ENCODE measurements at places on chromosomes 12 and 14.

- no peak for DNase-seq
Observed at GRCh38 chr12:117031843-117032592, 67.2 kb downstream of the TESC start.

DNA sequence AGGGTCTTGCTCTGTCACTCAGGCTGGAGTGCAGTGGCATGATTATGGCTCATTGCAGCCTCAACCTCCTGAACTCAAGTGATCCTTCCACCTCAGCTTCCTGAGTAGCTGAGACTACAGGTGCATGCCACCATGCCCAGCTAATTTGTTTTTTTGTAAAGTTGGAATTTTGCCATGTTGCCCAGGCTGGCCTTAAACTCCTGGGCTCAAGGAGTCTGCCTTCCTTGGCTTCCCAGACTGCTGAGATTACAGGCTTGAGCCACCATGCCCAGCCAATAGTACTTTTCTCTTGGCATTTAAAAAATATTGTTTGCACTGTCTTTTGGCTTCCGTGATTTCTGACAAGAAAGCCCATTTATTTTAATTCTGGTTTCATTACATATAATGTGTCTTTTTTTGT, 61.3 kb downstream of the DIP2B start:
- DNase-seq: no peak

GRCh38 chr12:50620109-50620977, 115.6 kb downstream of the DIP2B start:
- no peak for DNase-seq

GRCh38 chr12:115820656-115821055, 456.8 kb downstream of the MED13L start:
- no peak for DNase-seq

GRCh38 chr14:71959055-71959454, 26.8 kb downstream of the RGS6 start:
- DNase-seq: no peak

GRCh38 chr12:7130701-7131501, 730 bp downstream of the CLSTN3 start:
- DNase-seq: peak; percentile 83

DNA sequence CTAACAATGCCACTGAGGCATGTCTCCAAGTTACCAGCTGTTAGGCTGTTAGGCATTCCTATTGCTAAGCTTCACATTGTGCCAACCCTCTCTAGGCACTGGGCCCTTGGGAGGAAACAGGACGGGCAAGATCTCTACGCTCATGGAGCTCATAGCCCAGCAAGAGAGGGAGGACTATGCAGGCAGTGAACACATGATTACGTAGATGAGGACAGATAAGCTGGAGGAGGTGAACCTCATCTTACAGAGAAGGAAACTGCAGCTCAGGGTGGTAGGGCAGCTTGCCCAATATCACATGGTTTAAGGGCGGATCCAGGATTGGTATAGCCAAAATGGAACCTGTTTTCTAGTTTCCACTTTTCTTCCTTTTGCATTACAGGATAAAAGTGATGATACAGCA, 7.8 kb downstream of the UBE3B start:
- no peak for DNase-seq

- DNase-seq: no peak
Observed at GRCh38 chr14:99323603-99324185, 51.7 kb upstream of the BCL11B start.

- DNase-seq: no peak
Observed at GRCh38 chr14:35078082-35078481, 32.0 kb downstream of the FAM177A1 start.

GRCh38 chr14:93304771-93305170, 28.1 kb downstream of the BTBD7 start:
- DNase-seq: no peak

DNA sequence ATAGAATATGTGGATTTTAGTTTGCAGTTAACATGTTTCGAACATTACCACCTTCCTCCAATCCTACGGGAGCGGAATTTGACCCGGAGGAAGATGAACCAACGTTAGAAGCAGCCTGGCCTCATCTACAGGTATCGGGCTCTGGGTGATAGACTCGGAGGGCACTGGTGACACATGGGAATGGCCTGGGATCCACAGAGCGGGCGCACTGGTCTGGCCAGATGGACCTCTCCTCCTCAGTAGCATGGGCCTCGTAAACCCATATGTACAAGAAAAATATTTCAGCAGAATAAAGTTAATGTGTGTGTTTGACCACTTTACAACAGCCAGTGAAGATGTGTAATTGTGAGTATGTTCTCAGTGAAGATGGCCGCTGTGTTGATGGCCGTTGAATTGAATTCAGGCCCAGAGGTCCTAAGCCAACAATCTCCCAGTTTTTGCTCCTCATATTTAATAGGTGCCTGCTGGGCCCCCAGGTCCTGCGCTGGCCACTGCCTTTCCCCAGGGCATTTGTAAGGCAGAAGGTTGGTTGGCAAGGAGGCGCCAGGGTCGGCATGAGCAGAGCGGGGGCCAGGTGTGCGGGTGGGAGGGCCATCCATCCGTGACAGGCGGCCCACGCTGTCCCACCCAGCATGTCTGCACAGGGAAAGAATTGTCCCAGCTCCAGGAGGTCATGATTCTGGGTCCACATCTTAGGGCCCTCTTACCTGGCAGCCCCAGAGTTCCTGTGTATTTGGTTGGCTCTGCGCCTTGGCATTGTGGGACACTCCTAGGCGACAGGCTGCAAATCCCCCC, 82.0 kb upstream of the DYNC1H1 start:
- no peak for DNase-seq

GRCh38 chr12:124994437-124994975, 1.1 kb downstream of the BRI3BP start:
- peak; percentile 17 for DNase-seq

- DNase-seq: no peak
Observed at GRCh38 chr12:14773685-14774073, 29.6 kb downstream of the WBP11 start.

DNA sequence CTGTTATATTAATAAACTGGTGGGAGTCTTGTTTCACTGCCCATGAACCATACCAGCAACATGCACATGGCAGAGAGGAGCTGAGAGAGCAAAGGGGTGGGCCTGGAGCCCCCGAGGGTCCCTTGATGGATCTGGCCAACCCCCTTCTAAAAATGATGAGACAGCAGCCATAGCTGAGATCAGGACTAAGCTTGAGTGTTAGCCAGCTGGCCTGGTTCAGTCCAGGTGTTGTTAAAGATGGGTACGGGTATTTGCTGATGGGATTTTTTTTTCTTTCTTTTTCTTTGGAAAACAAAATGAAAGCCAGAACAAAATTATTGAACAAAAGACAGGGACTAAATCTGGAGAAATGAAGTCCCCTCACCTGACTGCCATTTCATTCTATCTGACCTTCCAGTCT, 16.0 kb downstream of the PCBP2 start:
- DNase-seq: no peak

DNA sequence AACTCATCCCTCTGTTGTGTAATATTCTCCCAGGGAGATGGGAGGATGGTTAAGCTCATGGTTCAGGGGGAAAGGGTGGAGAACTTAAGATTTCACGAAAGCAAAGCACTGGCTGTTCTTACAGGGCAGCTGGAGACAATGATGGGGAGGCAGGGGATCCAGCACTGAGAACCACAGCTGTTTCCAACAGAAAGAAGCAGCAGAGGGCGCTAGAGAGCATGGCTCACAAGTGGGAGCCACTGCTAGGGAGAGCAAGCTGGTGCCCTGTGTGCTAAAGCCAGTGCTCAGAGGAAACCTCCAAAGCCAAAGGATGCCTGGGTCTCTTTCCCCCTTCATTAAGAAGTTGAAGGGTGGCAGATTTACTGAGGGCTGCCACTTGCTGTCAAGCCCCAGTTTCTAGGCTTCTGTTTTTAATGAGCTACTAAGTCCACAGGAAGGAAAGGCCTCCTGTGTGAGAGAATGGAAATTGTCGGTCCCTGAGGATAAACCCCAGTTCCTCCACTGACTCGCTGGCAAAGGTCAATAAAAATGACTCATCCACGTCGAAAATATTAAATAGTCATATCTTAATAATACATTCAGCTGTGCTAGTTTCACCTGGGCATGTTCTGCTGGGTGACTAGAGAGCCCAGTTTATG, 199.7 kb downstream of the ANO2 start:
- peak; percentile 73 for DNase-seq

DNA sequence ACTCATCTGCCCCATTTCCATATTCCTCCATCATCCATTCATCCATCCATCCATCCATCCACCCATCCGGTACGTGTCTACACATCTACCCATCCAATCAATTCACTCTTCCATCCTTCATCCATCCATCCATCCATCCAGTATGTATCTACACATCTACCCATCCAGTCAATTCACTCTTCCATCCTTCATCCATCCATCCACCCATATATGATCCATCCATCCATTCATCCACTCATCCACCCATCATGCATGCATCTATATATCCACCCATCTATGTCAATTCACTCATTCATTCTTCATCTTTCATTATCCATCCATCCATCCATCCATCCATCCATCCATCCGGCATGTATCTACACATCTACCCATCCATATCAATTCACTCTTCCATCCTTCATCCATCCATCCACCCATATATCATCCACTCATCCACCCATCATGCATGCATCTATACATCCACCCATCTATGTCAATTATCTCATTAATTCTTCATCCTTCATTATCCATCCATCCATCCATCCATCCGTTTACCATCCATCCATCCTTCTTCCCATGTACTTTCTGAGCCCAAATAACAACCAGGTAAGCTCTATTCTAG, 108.6 kb upstream of the NOS1 start:
- DNase-seq: no peak

DNA sequence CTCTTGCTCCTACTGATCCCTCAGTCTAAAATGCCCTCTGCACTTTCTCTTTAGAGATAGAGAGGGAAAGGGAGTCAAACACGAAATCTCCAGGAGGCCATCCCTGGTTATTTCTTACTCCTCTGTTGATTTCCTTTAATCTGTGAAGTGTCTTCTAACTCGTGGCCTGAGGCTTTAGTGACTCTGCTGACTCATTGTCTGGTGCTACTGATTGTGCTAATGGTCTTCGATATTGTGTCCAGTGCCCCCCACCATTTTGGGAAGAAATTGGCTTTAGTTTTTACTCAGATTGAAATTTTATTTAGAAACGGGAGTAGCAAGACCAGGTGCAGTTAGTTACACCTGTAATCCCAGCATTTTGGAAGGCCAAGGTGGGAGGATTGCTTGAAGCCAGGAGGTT, 839 bp downstream of the CLEC9A start:
- no peak for DNase-seq

DNA sequence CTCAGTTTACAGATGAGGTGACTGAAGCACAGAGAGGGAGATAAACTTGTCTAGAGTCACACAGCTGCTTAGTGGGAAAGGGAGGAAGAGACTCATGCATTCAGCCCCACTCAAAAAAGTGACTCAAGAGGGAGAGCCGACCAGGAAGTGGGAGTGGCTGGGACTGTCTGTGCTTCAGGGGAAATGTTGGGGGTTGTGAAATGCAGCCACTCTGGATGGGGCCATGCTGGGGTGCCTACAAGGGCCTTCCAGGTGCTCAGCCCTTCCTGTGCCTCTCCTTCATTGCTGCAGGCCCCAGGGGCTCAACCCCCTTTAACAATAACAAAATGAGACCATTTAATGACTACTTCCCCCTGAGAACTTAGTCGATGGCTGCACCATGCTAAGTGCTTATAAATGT, 41.8 kb downstream of the CACNA1C start:
- DNase-seq: no peak

DNA sequence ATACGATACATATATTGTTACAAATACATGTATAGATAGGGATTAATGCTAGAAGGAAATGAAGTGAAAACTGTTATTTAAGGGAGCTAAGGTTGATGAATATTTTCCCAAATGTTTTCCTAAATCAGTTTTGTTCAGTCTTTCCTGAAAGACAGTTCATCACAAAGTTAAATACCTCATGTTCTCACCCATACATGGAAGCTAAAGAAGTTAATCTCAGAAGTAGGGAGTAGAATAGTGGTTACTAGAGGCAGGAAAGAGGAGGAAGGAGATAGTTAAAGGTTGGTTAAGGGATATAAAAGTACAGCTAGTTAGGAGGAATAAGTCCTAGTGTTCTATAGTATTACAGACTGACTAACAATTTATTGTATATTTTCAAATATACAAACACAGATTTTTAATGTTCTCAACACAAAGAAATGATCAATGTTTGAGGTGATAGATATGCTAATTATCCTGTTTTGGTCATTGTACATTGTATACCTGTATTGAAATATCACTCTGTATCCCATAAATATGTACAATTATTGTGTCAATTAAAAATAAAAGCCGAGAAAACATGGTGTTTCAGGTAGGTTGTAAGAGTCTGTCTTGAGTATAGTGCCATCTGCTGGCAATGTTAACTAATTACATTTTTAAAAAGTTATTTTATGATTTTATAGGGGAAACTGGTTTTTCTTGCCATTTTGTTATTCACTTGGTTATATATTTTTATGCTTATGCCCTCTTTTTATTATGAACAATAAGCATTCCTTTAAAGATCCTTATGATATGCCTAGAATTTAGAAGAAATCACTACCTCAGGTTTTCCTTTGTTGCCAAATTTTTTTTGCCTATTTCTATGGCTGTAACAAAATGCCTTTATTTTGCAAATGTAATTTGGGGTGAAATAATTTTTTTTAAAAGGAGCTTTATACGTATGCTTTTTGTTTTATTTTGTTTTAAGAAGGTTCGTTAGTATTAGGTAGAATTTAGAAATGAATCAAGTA, 26.9 kb downstream of the ZDHHC17 start:
- DNase-seq: peak; percentile 33

DNA sequence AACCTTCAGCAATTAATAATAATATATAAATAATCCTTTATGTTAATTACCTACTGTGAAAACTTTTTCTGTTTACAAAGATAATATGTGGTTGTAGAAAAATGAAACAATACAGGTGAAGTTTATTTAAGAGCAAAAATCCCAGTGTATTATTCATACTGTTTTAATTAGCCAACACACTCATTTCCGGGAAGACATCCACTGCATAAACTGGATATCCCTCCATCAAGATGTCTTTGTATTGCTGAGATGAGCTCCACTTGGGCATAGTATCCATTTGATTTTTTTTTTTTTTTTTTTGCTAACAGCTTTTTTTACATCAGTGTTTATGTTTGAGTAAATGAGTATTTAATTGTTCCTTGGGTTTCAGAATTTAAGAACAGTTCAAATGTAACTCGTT, 13.7 kb upstream of the DERA start:
- DNase-seq: no peak

GRCh38 chr14:57889245-57889644, 23.4 kb upstream of the SLC35F4 start:
- DNase-seq: no peak

GRCh38 chr12:47207829-47208248, 128.1 kb upstream of the AMIGO2 start:
- no peak for DNase-seq

GRCh38 chr12:28378736-28379135, 188.5 kb downstream of the CCDC91 start:
- no peak for DNase-seq
